HEK293T (cell line): ENCODE measurements at places on chromosomes 2 and 18.

GRCh38 chr2:143581134-143581533 lies 451.9 kb downstream of the ARHGAP15 start:
- DNase-seq, result no peak

DNA sequence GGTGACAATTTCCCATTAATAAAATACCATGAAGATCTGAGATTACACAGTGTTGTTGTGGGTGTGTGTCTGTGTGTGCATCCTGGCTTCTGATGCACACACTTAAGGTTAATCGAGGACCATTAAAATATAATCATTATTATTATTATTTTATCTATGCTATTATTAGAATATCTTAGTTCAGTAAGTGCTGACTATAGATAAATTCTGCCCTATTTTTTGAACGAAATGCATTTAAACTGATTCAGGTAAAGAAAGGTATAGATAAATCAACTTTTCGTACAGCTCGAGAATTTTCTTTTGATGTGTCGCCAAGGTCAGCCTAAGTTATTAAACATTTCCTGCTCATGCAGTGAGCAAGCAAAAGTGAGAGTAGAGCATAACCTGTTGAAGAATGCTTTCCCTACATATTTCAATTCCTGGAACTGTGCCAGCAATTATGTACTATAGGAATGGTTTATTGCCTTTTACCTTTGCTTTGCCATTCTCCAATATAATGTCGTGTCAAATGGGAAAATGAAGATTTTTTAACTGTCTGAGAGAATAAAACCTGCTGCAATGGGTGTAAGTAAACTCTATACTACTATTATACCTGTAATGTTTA lies 25.8 kb downstream of the KCNJ3 start:
- DNase-seq, result no peak

- DNase-seq, result no peak
These were observed 98.4 kb downstream of the UXS1 start for GRCh38 chr2:106095478-106096298.

- no peak for DNase-seq
These were observed 112.8 kb upstream of the SCN1A start for GRCh38 chr2:166240387-166241313.

GRCh38 chr2:117918608-117919007 lies 95.3 kb downstream of the CCDC93 start:
- no peak for DNase-seq

DNA sequence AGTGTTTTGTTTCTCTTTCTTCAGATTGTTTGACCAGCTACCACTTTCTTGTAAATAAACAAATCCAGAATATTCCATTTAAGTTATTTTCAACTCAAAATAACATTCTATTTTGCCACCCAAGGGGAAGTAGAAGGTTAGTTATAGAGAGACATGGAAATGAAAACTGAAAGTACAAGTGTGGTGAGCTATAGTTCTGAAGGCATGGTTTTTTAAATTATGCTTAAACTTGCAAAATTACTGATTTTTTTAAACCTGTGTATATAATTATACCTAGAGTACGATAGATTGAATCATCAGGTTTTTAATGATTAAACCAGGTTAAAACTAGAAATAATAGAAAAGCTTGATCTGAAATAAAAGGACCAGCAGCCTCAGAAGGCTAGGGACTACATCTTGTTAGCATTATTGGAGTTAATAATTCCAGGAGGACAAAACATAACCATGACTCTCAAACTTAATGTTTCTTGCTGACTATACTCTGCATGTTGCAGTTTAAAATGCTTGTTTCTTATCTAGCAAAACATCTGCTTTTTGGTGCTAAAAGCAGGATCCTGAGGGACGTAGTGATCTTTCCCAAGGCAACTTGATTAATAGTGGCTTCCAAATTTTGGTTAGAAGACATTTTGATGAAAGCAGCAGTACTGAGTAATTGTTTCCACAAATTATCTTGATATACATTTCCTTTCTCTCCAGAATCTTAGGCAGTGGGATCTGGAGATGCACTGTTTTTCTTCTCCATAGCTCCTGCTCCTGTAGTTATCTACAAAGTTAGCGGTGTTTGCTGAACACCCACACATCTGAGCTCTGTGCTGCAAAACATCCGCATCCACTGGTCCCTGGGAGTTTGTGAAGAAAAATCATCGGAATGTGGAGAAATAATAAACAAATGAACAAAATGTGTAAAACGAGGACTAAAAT lies 327.2 kb upstream of the PKDCC start:
- no peak for DNase-seq

DNA sequence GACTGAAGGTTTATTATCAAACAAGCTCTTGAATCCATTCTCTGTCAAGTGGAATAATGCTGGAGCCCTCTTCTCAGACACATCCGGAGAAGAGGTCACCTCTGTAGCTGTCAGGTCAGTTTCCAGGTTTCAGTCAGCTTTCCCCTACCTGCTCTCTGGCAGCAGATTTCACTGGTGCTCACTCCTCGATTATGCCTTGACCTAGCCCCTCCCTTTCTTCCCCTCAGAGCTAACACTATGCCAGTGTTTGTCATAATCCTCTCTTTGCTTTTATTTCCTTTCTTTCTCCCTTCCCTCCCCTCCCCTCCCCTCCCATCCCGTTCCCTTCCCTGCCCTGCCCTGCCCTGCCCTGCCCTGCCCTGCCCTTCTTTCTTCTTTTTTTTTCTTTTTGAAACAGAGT lies 22.5 kb upstream of the PLEKHM3 start:
- no peak for DNase-seq

DNA sequence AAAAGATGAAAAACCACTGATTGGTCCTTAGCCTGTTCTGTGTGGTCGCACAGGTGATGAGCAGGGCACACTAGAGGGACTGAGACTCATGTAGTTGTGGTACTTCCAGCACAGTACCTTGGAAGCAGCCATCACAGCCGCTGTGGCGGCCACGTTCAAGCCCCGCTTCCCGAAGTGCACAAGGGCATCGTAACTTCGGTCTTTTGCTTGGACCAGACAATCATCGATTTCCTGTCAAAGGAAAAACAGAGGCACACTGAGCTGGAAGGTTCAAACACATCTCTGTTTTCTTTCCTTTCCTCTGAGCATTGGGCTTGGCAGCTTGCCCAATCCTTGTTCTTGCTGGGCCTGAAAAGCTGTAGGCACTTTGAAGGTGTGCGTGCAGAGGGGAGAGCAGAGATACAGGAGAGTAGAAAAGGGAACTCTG lies 52.6 kb downstream of the MRPL35 start:
- no peak for DNase-seq

DNA sequence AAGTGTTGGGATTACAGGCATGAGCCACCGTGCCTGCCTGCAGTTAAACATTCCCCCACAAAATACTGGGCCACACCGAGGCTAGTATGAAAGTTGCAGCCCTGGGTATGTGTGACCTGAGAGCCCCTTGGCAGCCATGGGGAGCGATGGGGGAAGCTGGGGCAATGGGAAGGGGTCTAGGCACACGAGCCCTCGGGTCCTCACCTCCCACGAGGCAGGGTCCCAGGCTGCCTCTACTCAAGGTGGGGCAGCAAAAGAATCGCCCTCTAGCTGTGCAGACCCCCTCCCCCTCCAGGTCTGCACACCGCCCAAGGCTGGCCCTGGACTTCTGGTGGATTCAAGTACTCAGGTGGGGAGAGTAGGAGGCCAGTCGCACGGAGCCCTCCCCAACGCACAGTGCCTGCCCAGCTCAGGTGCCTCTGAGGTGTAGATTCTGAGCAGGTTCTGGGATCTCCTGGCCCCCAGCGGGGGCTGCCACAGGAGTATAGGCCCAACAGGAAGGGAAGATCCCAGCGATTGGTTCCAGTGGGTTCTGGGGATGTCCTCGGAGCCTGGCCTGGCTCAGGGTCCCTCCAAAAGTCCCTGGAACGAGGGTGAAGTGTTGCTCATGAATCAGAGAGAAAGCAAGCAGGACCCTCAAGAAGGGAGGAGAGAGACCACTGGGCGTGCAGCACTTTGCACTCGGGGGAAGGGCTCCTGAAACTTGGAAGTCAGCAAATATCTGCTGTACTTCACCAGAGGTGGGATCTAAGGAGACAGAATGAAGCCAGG lies 2.6 kb downstream of the GPR35 start:
- DNase-seq, result no peak

DNA sequence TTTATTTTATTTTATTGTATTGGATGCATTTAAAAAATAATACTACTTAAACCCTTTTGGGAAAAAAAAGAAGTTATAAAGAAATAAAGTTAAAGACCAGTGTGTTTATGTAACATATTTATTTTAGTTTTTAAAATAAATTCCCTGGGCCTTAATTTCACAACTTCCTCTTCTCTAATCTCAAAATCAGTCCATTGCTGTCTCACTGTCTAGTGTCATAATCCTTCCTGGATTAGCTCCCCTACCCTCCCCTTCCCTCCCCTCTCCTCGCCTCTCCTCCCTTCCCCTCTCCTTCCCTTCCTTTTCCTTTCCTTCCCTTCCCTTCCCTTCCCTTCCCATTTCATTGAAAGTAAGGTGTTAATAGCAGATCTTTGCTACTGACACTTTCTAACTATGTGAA lies 40.3 kb upstream of the ZEB2 start:
- no peak for DNase-seq

GRCh38 chr2:16475586-16475985 lies 190.0 kb downstream of the CYRIA start:
- DNase-seq, result no peak

DNA sequence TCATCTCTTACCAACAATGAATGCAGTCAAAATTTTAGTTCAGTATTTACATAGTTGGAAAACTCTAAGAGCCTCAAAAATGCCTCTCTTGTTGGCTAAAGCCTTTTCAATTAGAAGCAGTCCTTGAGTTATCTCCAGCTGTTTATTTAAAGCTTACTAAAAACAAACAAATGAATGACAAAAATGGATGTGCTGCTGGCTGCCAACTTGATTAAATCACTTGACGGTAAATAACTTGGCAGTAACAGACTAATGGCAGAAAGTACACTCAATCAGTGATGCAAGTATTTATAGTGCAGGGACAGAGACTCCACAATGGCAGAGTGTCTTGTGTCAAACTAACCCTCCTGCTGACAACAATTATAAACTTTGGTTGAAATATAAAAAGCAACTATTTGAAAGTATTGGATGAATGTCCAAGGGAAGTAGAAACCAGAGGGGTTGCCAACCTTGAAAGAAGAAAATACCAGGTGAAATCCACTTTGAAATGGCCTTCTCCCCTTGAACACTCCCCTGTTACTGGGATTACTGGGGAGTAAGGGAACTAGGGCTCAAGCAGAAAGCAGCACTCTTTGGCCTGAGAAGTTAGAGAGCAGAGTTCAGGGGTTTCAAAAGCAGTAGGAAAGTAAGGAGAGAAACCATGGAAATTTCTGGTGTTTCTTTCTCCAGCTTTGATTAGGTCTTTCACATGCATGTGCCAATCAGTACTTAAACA lies 245.2 kb upstream of the SPHKAP start:
- no peak for DNase-seq

- DNase-seq, result no peak
These were observed 198.8 kb downstream of the CYRIA start for GRCh38 chr2:16466821-16467151.

GRCh38 chr2:224324604-224325003 lies 77.3 kb downstream of the FAM124B start:
- no peak for DNase-seq

- no peak for DNase-seq
These were observed 26.2 kb downstream of the FAM210A start for GRCh38 chr18:13700153-13700552.

DNA sequence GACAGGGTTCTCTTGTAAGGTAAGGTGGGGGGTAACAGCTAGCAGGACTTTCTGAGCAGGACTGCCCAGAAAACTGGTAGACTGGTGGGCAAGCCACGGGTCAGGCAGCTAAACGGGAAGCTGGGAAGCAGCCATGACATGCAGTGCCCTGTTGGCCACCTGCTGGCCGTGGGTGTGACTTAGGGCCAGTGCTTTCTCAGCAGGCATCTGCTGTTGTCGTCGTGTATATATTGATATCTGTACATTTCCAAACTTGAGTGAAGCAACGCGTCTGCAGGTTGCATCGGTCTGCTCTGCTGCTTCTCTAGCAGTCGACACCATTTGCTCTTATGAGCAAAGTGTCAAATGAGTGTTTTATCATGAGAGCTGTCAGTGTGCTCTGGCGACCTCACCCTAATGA lies 31.0 kb downstream of the COA5 start:
- no peak for DNase-seq

- no peak for DNase-seq
These were observed 185.0 kb downstream of the PHLPP1 start for GRCh38 chr18:62900132-62900883.

DNA sequence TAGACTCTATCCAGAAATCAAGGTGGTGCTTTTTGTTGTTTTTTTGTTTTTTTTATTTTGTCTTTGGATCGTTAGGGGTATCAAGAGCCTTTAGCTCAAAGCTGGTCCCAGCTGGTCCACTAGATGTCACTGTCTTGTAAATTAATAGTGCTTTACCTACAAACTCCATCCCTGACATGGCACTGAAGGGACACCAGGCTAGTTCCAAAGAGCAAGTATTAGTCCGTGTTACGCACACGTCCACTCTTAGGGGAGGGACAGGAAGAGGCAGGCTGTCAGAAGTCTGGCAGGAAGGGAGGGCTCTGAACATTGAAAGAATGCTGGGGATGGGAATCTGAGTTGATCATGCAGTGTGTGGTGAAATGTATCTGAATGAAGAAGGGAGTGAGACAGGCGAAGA lies 85.9 kb upstream of the CCBE1 start:
- DNase-seq, result peak; percentile 45

DNA sequence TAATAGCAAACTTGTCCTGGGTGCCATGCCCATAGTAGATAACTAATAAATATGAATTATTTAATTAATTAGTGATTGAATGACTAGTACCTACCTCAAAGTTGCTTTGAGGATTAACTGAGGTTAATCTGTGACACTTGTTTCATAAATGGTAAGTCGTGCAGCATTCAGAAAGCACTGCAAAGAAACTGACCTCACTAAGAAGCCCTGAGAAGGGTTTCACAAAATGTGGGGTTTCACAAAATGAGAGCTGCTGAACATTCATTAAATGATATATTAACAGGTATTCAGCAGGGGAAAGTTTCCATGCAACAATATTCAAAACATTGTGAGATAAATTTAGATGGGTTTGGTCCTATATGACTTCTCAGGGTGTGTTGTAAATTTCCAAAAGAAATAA lies 236.2 kb downstream of the OSR1 start:
- DNase-seq, result no peak
